LNCaP clone FGC (cell line): ENCODE measurements at places on chromosomes 6 and 20.

GRCh38 chr6:125738276-125738675 lies 11.2 kb upstream of the HEY2 start:
- no peak for DNase-seq

GRCh38 chr6:29619578-29620160 lies 13.3 kb downstream of the GABBR1 start:
- DNase-seq = no peak

DNA sequence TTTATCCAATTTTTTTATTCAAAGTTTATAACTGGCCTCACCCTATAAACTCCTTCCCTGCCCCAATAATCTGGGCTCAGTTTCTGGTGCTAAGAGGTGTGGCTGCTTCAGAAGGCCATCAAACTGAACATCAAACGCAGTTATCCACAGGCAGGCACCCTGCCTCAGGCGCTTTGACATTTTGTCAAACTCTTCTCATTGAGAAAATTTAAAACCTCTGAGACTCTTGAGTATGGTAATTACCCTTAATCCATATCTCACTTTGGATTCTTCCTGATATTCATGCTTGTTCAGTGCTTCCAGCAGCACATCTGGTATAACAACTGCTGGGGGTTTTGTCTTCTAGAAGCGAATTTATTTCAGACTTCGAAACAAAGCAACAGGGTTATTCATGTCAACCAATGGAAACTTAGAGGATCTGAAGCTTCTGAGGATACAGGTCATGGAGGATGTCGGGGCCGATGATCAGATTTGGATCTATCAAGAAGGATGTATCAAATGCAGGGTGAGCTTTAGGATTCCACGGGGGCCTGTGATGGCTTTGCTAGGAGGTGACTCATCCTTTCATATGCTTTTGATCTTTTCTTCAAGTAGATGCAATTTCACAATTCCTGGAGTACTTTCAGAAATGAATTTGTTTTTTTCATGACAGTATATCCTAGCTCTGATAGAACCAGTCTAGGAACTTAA lies 68.2 kb downstream of the RTN4IP1 start:
- no peak for DNase-seq

- no peak for DNase-seq
These were observed 507.5 kb downstream of the PHF3 start for GRCh38 chr6:64143101-64143500.

- DNase-seq = no peak
These were observed 27.3 kb upstream of the STX16 start for GRCh38 chr20:58623579-58624473.

- no peak for DNase-seq
These were observed 612.5 kb upstream of the HS3ST5 start for GRCh38 chr6:114955363-114955762.

- DNase-seq = no peak
These were observed 751.0 kb downstream of the CD109 start for GRCh38 chr6:74447013-74447412.

GRCh38 chr20:50163570-50164317 lies 10.2 kb upstream of the PEDS1 start:
- DNase-seq = no peak

DNA sequence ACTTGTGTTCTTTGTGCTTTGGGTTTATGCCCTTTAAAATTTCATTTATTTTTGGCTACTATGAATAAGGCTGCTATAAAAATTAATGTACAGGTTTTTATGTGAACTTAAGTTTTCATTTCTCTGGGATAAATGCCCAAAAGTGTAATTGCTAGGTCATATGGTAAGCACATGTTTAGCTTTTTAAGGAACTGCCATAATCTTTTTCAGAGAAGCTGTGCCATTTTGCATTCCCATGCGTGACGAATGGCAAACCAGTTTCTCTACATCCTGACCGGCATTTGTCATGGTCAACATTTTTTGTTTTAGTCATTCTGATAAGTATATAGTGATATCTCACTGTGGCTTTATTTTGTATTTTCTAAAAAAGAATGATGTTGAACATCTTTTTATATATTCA lies 236.0 kb upstream of the SGK1 start:
- no peak for DNase-seq

DNA sequence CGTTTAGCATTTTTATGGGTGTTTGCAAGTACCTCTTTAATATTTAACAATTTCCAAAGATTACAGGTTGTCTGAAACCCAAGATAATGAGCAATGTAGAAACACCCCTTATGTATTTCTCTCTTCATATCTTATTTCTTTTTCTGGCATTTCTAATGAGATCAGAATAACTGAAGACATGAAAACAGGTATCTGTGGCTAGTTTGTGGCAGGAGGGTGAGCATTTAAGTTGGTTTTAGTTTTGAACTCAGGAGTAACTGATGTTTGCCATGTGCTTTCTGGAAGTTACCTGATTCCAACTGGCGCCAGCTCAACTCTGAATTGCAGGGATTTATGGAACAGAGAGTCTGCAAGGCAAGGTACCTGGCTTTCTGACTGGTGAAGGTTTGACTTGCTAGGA lies 35.4 kb upstream of the PRL start:
- DNase-seq = no peak

DNA sequence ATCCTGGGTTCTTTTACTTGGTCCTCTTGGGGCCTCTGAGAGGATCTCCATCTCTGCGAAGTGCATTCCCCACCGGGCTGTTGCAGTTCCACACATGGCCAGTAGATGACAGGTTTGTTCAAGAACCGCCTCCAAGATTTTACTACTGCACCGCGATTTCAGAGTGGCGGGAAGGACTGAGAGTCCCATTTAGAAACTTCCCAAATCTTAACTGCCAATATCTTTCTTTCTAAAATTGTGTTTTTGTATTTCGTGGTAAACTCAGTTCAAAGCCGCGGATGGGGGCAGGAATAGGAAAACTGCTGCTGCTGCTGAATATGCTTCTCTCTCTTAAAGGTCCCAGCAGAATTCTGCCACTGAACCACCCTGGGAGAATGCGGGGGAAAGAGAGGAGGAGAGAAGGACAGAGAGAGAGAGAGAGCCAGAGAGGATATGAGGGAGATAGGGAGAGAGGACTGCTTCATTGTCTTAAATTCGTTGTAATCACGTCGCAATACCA lies 8.6 kb upstream of the BTNL2 start:
- peak; percentile 34 for DNase-seq

GRCh38 chr20:46681032-46681854 lies 8.0 kb downstream of the TP53RK start:
- no peak for DNase-seq

DNA sequence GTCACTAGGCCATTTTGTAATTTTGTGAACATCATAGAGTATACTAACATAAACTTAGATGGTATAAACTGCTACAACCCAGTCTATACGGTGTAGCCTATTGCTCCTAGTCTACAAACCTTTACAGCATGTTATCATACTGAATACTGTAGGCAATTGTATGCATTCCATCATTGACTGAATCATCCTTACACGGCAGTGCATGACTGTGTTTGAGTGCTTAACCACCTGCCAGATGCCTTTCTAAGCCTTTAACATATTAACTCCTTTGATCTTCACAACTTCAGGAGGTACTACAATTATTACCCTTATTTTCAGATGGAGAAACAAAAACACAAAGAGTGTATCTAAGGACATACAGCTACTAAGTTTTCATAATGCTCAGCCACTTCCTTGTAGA lies 14.0 kb downstream of the DPPA5 start:
- DNase-seq = no peak

DNA sequence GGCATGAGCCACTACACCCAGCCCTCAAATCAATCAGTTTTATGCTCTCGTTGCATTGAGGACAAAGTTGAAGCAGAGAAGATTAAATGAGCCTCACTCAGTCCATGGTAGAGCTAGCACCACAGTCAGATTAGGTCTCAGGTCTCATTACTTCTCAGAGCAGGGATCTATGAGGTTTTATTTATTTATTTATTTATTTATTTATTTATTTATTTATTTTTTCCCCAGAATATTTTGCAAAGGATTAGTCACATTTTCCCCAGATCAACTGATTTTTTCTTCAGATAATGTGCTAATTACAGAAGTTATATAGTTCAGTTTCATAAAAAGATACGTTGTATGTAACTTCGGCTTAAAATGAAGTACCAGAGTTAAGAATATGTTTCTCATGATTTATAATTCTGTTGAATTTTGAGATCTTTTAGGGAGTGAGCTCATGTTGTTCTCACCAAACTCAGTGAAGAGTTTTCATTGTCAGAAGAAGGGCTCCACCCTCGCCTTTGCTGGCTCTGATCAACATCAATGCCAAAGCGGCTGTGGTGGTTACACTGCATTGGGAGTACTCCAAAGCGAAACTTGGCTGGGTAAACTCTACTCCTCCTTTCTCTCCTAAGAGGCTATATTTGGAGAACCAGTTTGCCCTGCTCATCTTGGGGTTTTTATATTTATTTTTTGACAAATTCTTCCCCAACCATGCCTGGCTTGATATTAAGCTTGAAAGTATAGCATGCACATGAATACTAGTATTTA lies 12.9 kb upstream of the ID4 start:
- no peak for DNase-seq

- DNase-seq = no peak
These were observed 27.3 kb upstream of the GABRR1 start for GRCh38 chr6:89244241-89244985.

GRCh38 chr6:70409216-70409615 lies 4.1 kb upstream of the FAM135A start:
- DNase-seq = no peak

GRCh38 chr6:161019324-161019839 lies 27.8 kb downstream of the MAP3K4 start:
- no peak for DNase-seq

DNA sequence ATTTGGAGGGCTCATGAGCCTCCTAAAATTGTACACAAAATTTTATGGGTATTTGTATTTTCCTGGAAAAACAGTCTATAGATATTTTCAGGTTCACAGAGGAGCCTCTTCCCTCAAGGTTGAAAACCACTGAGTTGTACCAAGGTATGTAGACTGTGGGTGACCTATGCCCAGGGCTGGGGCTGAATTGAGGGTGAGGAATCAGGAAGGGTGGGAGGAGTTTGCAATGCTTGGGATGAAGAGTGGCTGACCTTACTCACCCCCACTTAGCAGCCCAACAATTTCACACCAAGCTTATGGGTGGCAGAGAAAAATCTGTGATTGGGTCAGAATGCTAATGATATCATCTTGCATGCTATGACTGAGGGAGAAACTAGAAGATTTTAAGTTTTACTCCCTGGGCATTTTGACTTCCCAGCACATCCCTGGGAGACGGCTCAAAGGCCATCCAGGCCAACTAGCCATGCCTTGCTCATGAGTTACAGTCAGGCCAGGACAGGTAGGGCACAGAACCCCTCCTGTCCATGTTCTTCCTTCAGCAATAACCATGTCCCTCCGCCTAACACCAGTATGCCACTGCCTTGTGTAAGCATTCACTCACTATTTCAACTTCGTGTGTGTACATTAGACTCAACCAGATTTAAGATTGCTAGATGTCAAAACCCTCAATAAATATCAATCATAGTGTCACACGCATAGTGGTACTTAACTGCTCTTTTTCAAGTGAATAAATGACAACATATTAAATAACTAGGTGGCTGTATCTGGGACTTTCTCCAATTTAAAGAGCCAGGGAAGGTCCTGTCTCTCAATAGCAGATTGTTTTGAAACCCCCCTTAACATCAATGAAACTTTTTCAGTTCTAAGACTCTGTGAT lies 16.6 kb downstream of the ADTRP start:
- no peak for DNase-seq

DNA sequence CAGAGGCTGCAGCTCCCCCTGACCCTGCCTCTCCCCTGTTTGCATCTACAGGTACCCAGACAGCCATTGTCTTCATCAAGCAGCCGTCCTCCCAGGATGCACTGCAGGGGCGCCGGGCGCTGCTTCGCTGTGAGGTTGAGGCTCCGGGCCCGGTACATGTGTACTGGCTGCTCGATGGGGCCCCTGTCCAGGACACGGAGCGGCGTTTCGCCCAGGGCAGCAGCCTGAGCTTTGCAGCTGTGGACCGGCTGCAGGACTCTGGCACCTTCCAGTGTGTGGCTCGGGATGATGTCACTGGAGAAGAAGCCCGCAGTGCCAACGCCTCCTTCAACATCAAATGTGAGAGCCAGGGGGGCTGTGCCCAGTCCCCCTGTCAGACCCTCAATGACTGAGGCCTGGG lies 42.1 kb upstream of the SRF start:
- DNase-seq = no peak

GRCh38 chr20:38547288-38548085 lies 33.5 kb upstream of the ADIG start:
- DNase-seq = no peak

DNA sequence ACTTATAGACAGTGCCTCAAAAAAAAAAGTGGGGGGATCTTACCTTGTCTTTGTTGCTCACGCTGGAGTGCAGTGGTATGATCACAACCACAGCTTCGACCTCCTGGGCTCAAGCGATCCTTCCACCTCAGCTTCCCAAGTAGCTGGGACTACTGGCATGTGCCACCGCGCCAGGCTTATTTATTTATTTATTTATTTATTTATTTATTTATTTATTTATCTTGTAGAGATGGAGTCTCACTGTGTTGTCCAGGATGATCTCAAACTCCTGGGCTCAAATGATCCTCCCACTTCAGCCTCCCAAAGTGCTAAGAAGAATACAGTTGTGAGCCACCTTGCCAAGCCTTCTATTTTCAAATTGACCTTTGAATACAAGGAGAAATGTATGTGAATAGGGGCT lies 553.0 kb upstream of the BTBD3 start:
- no peak for DNase-seq

- no peak for DNase-seq
These were observed 380.5 kb downstream of the TFAP2B start for GRCh38 chr6:51199105-51199552.

DNA sequence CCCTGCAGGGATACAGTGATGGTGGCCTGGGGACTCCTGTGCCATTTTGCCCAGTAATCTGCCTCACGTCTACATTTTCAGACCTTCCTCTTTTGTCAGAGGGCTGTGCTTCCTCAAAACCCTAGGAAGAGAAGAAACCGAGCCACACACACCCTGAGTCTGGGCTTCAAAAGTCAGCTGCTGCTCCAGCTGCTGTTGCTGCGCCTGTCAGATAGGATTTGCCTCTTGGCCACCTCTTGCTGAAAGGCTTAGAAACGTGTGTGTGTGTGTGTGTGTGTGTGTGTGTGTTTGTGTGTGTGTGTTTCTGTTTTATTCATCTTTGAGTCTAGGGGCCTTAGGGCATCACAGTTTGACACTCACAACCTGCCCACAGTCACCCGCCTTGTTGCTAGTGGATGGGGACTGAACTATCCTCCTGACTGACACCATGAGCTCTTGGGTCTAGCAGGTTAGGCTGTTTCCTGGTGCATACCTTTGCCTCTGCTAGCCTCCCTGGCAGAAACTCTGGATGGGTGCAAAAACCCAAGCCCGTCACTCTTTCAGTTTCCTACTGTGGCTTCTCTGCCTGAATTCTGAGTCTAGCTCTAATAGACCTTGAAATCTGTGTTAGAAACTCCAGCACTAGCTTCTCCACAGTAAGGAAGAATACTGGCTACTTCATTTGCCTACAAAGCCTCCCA lies 94.9 kb upstream of the CEP85L start:
- DNase-seq = no peak

- DNase-seq = peak; percentile 95
These were observed 219.8 kb upstream of the ARID1B start for GRCh38 chr6:156557251-156557910.

- no peak for DNase-seq
These were observed 184.3 kb upstream of the OLIG3 start for GRCh38 chr6:137678451-137678850.

GRCh38 chr6:41649596-41649995 lies 11.3 kb downstream of the MDFI start:
- no peak for DNase-seq
